ENCODE measurements at places on chromosomes 1 and 21.

DNA sequence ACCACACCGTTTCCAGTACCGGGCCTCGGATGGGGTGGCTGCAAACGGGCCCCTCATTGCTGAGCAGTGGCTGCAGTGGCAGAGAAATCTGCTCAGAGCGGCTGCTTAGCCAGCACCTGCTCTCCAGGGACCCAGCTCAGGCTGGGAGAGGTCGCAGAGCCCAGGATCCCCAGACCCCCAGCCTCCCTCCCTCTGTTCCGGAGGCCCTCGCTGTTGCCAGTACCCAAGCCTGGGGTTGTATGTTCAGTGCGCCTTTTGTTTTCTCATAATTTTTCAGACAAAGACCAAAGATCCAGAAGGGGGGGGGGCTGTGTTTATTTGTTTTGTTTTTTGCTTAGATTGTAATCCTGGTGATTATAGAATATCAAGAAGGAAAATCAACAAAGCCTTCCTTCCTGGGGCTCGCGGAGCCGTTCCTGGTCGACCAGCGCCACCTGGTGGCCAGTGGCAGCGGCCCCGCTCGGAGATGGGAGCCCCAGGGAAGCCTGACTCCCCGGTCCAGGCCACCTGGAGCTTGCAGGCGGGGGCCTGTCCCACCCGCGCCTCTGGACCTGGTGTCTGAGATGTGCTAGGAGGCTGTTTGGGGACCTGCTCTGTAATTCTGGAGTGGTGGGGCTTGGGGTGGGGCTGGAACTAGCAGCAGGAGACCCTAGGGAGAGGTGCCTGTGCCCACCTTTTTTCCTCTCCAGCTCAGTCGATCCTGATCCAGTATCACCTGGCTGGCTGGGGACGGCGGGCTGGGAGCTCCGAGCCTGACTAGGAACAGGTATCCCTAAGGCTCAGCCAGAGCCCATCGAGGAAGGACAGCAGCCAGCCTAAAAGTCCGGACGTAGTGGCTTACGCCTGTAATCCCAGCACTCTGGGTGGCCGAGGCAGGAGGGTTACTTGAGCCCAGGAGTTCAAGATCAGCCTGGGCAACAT is 123.9 kb upstream of the VAMP3 start:
- peak; percentile 74 for DNase-seq

DNA sequence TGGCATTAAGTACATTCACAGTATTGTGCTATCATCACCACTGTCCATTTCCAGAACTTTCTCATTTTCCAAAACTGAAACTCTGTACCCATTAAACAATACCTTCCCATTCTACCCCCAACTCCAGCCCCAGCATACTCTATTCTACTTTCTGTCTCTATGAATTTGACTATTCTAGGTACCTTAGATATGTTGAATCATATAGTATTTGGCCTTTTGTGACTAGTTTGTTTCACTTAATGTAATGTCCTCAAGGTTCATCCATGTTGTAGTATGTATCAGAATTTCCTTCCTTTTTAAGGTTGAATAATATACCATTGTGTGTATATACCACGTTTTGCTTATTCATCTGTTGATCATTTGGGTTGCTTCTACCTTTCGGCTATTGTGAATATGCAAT is 11.5 kb downstream of the MTR start:
- DNase-seq, result no peak

GRCh38 chr1:96075704-96076455 is 645.7 kb upstream of the PTBP2 start:
- no peak for DNase-seq

- DNase-seq, result no peak
Measured at GRCh38 chr1:240854367-240854766, 242.4 kb upstream of the GREM2 start.

DNA sequence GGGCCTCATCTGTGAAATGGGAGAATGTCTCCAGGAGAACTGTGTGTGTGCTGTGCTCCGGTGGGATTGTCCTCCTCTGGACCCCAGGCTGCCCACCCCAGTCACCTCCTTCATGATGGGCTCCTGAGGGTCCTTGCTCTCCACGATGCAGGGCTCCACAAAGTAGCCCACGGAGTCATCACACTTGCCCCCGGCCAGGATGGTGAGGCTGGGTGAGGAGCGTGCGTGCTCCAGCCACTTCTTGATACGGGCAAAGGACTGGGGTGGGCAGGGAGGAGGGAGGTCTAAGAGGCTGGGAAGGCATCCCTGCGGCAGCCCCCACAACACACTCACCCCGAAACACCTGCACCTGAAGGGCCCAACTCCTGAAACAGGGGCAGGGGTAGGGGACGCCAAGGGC is 16.8 kb upstream of the TAS1R2 start:
- DNase-seq, result no peak

GRCh38 chr1:26066857-26067256 is 573 bp downstream of the TRIM63 start:
- DNase-seq, result no peak

- DNase-seq, result no peak
Measured at GRCh38 chr1:228351850-228352249, 54.8 kb downstream of the TRIM11 start.

- no peak for DNase-seq
Measured at GRCh38 chr1:119602169-119602568, 45.9 kb downstream of the ZNF697 start.

DNA sequence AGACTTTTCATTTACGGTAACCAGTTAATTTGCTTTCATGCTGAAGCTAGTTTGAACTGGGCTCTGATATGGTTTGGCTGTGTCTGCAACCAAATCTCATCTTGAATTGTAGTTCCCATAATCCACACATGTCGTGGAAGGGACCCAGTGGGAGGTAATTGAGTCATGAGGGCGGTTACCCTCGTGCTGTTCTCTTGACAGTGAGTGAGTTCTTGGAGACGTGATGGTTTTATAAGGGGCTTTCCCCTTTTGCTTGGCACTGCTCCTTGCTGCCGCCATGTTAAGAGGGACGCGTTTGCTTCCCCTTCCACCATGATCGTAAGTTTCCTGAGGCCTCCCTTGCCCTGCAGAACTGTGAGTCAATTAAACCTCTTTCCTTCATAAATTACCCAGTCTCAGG is 10.3 kb upstream of the FHAD1 start:
- no peak for DNase-seq

GRCh38 chr1:56481140-56481694 is 98.1 kb downstream of the PLPP3 start:
- DNase-seq, result no peak

DNA sequence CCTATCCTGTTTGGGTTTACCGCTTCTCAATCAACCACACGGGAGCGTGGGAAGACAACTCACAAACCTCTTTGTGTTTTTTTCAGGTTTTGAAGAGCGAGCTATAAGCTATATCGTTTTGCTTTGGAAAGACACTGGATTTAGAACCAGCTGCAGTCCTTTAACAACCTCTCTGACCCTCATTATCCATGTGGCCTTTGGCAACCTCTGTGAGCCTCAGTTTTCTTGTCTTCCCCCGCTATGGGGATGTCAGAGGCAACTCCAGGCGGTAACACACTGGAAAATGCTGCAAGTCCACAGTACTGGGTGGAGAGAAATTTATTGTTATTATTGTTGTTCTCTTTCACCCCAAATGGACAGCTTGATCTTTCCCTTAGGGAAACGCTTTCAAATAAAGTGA is 100.0 kb downstream of the ETS2 start:
- no peak for DNase-seq

- DNase-seq, result no peak
Measured at GRCh38 chr1:40606978-40607377, 58.5 kb downstream of the RIMS3 start.

- no peak for DNase-seq
Measured at GRCh38 chr1:21643624-21644023, 25.5 kb downstream of the RAP1GAP start.

DNA sequence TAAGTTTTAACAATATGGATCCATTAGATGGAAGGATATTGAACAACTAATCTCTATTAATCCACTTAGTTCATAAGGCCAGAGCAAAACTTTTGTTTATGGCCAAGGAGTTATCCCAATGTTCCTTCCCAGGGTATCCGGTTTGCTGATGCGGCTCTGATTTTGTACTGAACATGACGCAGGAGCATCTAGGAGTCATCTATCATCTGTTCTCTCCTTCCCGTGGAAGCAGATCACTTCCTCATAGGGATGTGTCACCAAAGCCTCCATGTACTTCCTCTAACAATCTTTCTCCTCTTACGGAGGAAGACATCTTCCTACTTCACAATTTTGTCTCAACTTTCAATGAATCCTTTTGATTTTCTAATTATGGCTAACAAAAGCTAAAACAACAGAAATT is 206.6 kb downstream of the APP start:
- no peak for DNase-seq

DNA sequence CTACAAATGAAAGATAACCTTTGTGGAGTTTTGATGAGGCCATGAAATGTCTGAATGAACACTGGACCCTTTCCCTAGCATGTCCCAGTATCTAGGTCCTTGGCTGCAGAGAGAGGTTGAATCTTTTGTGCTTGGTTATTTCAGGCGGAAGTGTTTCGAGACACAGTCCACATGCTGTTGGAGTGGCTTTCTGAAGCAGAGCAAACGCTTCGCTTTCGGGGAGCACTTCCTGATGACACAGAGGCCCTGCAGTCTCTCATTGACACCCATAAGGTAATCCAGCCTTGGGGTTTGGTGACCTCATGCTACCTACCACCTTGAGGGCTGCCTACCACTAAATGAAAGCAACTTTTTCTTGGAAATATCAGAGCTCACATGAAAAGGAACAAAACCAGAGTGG is 38.9 kb upstream of the BMP8A start:
- DNase-seq, result no peak

DNA sequence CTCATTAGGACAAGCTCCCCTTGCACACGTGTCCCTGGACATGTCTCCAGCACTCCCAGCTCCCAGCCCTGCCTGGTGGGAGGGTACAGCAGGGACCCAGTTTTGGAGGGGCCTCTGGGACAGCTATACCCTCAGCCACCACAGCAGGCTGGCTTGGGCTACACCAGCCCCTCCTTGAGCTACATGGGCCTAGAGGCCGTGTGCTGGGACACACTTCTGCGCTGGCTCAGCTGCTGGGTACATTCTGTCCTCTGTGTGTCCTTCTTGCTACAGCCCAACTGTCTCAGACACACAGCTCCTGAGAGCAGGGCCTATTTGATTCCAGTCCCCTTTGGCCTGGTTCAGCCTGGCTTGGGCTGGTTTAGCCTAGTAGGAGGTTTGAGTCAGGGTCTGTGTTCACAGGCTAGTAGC is 26.7 kb downstream of the DMAP1 start:
- DNase-seq, result no peak

DNA sequence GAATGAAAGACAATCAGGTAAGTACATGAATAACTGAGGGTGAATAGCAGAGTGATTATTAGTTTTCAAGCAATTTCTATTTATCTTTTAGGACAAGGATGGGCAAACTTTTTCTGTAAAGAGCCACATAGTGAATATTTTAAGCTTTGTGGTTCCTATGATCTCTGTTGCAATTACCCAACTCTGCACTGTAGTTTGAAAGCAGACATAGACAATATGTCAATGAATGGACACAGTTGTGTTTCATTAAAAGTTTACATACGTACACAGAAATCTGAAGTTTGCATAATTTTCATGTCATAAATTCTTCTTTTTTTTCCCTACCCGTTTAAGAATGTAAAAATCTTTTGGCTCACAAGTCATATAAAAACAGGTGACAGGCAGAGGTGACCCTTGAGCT is 71.4 kb downstream of the ZNF281 start:
- DNase-seq, result no peak

GRCh38 chr1:31788825-31789256 is 24.7 kb upstream of the ADGRB2 start:
- no peak for DNase-seq

- no peak for DNase-seq
Measured at GRCh38 chr1:211734359-211734758, 58.9 kb upstream of the NEK2 start.

- no peak for DNase-seq
Measured at GRCh38 chr1:110174961-110175360, 24.7 kb downstream of the SLC6A17 start.

DNA sequence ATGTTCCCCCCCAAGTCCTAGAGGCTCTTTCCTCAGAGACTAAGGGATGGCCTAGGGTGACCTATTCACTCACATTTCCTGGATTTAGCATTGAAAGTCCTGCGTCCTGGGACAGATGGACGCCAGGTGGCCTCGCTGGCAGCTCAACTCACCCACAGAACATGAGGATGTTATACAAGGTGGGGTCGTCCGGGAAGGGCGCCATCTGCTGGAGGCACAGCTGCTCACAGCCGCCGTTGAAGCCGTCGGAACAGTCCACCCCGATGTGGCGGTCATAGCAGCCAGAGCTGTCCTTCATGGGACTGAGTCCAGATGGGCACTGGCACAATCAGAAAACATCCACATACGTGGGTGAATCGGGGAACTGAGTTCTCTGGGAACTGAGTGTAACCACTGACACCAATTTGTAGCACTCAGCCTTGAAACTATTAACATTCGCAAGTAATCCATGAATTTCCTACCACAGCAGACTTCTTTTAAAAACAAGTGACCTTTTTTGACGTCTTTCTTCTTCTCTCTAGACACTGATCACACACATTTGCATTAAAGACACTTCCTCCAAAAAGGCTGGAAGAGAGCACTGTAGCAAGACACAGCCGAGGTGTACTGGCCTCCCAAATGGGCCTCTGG is 215.4 kb downstream of the ASTN1 start:
- no peak for DNase-seq

DNA sequence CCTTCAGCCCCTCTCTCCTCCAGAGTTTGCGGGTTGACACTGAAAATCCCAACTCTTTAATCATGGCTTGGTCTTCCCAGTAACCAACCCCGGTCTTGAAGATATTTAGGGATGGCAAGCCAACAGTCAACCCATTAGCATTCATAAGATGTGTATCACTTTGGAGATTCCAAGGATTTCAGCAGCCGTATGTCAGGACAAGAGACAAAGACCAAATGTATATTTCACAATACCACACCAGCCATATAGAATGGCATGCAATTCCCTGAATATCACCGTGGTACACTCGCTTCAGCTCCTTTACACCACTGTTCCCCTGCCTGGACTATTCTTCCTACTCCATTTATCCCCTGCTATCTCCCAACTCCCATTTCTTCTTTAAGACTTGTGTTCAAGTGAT is 109.2 kb downstream of the CSMD2 start:
- DNase-seq, result no peak

DNA sequence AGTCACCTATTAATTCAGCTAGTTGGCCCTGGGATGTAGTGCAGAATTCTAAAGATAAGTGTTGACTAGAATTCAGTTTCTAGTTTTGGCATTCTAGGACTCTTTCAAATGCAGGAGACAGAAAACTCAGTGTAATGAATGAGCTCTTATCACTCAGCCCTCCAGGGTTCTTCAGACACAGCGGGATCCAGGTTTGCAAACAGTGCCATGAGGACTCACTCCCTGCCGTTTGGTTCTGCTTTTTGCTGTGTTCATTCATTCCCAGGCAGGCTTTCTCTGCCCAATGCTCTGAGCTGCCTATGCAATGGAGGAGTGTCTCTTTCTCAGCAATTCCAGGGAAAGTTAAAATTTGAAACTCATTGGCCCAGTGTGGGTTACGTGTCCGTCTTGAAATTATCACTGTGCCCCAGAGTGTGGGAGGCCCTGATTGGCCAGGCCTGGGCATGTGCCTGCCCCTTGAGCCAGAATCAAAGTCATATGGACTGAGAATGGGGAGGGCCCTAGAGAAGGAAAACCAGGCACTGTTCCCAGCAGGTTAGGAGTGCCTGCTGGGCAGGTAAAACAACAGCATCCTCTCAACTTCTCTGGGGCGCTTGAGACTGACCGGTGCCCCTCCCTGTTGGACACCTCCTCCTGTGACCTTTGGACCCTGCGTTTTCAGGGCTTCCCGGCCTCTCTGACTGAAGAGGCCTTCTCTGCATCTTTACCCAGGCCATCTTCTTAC is 43.4 kb downstream of the TMEM51 start:
- no peak for DNase-seq

- peak; percentile 61 for DNase-seq
Measured at GRCh38 chr1:1889847-1890505, 911 bp downstream of the GNB1 start.

- no peak for DNase-seq
Measured at GRCh38 chr21:43034101-43034500, 41.5 kb downstream of the CBS start.
